ENCODE measurements at places on chromosomes 12 and 14. TPM values are rescaled to one million over a fixed set of nuclear protein-coding genes. Genes with fewer than 3 reads are reported as not detected.

GRCh38 chr14:34403646-34404045 lies 58.4 kb downstream of the SPTSSA start:
- DNase-seq = no peak

DNA sequence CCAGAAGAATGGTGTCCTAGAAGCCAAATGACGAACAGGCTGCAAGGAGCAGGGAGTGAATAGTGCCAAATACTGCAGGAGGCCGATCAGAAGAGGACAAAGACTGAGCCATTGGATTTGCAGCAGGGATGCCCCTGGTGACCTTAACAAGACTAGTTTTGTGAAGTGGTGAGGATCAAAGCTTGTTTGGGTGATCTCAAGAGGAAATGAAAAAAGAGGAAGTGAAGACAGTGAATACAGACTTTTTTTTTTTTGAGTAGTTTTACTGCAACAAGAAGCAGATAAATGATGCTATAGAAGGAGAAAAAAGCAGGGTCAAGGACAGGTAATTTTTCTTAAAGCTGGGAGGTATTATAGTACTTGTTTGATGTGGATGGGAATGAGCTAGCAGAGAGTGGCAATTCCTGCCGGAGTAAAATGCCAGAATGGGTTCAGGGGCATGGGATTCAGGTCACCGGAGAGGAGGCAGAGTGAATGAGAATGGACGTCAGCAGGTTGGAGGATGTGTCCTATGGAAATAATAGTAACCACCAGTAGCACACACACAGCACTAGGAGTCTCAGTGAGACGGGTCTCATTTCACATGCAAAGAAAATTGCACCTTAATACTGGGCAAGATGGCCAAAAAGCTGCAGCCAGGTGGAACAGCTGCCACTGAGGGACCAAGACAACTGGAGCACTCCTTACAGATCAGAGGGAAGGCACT lies 345.8 kb upstream of the CCDC196 start:
- no peak for DNase-seq

GRCh38 chr14:103740991-103741689 lies 25.5 kb downstream of the ZFYVE21 start:
- DNase-seq = peak; percentile 37

- no peak for DNase-seq
These were observed 54.4 kb downstream of the SLC38A4 start for GRCh38 chr12:46771268-46771827.

- DNase-seq = peak; percentile 80
These were observed at the start of gene BIN2 for GRCh38 chr12:51323966-51324895. BIN2 (minus strand) TSS chr12:51324174; CDS start chr12:51324102, 72 bp downstream.

DNA sequence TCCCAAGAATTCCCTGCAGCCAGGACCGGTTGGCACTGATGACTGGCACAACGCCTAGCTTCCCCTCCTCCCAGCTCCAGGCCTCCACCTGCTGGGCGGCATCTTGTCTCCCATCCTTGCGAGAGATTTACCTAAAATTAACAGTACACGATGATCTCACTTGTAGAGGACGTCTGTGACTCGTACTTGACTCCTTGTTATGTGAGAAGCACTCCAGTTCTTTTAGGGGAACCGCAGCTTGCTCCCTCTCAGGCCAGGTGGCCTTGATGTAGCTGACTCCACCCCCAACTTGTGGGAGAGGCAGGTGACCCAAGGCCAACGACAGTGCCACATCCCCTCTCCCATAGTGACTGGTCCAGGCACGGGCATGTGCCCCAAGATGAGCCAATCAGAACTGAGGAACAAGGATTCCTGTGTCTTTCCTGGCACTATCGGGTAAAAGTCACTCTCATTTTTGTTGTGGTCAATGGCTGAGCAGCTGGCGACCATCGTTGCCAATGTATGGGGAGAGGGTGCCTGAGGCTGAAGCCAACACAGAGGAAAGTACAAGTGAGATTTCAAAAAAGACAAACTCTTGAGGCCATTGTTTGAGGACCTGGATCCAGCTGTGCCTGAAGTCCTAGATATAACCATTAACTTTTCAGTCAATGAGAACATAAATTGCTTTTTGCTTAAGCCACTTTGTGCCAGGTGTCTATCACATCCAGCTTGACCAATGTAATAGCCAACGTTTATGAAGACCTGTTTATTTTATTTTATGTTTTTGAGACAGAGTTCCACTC lies 208.7 kb downstream of the RBM19 start:
- no peak for DNase-seq

GRCh38 chr12:52872644-52873389 lies 24.0 kb upstream of the KRT78 start:
- DNase-seq = no peak

DNA sequence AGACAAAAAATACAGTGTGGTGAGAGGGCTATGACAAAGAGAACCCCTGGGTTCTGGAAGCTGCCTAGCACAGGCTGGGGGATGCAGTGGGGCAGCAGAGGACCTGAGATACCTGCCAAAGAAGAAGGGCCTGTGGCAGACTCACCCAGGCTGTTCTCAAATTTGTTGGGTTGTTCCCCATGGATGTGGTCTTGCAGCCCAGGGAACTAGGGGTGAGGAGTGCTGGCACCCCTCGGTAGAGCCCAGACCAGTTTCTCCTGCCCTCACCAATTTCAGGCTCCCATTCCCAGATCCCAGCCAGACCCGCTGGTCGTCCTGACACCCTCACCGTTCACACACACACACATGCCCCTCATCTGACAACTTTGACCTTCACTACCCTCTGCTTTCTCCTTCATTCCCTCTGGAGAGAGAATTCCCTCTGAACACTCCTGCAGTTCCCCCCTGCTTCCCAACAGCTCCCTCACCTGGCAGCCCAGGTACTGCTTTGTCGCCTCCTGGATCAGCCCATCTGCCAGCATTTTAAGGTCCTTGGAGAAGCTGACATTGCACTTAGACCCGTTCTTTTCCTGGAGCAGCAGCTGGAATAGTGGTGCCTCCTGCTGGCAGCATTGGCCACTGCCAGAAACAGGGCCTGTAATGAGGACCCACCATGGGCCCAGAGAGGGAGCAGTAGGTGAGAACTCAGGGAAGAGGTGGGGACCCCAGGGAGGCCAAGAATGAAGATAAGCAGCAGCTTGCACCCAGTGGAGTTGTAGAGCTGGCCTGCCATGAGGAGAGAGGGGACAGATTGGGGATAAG lies 5.9 kb upstream of the GDF11 start:
- DNase-seq = peak; percentile 80

DNA sequence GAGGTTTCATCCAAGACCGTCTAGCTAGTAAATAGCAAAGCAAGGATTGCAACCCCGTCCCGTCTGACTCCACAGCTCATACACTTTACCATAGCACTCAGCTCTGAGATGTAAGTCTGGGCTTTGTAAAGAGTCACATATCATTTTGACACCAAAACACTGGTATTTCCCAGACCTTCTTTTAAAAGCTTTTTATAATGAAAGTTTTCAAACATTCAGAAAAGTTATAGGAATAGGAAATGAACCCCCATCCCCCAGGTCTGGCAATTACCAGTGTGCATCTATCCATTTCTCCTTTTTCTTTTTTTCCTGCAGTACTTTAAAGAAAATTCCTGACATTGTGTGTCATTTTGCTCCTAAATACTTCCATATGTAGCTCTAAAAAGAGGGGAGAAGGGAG lies 183.6 kb upstream of the CCND2 start:
- DNase-seq = no peak

GRCh38 chr12:103928682-103929045 lies 1.5 kb upstream of the HSP90B1 start:
- no peak for DNase-seq

DNA sequence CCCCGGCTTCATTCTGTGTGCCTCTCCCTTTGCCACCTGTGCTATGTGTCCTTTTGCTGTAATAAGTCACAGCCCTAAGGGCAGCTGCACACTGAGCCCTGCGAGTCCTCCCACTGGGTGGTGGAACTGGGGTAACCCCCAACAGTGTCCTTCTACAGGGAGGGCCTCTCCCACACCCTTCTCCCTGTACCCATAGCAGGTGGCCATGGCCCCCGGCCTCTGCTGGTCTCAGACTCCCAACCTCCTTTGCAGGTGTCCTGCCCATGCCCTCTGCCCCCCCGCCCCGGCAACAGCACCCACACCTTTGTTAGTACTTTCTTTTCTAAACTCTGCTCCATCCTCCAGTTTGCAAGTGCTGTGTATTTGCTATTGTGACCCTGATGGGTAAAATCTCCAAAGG lies 171.8 kb downstream of the PIWIL1 start:
- no peak for DNase-seq

DNA sequence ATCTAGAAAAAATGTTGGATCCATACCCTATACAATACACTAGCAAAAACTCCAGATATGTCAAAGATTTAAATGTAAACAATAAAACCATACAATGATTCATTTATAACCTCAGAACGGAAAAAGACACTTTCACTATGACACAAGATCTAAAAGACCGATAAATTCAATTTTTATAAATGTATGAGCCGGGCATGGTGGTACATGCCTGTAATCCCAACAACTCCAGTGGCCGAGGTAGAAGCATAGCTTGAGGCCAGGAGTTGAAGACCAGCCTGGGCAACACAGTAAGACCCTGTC lies 2.5 kb upstream of the SOS2 start:
- no peak for DNase-seq

GRCh38 chr14:105937253-105938054 lies 411.1 kb downstream of the TMEM121 start:
- no peak for DNase-seq

DNA sequence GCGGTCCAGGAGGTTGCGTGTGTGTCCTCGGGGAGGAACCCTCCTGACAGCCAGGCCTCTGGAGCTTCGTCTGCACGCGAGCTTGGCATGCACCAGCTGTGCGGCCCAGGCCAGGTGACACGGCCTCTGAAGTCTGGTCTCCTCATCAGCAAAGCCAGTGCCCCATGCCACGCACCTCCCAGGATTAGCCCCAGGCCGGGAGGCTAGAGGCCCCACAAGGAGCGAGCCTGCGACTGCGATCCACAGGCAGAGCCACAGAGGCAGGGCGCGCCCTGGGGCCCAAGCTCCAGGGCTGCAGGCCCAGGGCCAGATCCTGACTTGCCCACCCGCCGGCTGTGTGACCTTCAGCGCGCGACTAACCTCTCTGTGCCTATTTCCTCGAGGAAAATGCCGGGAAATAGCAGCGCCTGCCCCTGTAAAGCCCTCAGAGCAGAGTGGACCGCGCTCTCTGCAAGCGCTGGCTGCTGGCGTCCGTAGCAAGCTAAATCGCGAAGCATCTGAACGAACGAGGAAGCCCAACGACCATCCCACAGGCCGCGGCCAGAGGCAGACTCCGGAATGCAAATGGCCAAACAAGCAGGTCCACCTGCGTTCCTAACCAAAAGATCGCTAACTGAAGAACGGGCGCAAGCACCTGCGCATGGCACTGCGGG lies 492 bp upstream of the BTBD6 start:
- DNase-seq = no peak

DNA sequence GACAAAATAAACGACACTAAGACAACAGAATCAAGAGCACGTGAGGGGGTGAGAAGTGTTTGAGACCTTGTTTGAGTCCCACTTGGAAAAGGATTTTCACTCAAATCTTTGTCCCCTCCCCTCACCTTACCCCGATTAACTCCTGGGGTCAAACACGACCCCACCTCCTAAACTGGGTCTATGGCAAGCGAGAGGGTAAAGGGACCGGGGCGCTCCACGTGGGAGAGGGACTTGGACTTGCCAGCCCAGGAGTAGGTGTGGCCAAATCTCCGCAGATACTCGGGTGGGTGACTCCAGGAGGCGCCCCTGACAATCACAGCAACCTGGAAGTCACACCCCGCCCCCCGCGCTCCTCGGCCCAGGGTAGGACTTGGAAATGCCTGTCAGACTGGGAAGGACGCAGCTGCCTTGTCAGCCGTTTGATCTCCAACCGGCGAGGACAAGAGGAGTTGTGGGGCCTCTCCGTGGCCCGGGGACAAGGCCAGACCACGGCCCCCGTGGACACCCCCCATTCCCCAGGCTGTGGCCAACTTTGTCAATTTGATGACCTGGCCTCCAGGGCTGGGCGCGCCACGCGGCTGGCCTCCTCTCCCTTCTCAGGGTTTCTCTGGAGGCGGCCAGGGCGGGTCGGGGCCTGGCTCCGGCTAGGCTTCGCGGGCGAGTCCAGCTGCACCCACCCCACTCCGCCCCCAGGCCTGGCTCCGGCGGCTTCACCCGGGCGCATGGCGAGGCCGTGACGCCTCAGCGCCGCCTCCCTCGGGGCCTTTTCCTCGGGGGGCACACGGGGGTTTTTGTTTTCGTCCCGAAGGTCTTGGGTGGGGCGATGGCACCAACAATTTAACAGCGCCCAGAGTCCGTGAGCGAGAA lies 1.1 kb upstream of the BCL11B start:
- no peak for DNase-seq

DNA sequence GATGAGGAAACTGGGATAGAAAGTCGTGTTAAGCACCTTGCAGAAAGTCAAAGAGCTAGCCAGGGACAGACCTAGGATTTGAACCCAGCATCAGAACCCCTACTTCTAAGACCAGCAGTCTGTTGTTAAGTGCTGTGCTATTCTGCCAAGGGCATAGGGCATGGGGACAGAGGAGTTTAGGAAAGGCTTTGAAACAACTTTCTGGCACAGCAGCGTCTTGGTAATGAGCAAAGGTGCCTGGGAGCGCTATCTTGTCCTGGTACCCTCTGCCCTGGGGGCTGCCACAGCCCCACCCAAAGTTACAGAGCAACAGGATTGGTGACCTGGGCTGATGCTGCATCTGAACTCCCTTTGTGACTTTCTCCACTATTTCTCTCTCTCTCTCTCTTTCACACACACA lies 1108.1 kb downstream of the BCL11B start:
- no peak for DNase-seq

LRP1-AS gene
- total RNA-seq = not detected

CLEC4A gene
- total RNA-seq = 3.0 TPM

ALDH1L2 gene
- 17.2 TPM for total RNA-seq

DHRS2 gene
- not detected for total RNA-seq

COCH gene
- 2.9 TPM for total RNA-seq

SEL1L gene
- total RNA-seq = 119 TPM
